ENCODE measurements at places on chromosomes 1 and 21.

GRCh38 chr21:36134803-36135390, at the start of gene CBR3:
CBR3 (plus strand) TSS chr21:36135079; CDS start chr21:36135193, 114 bp downstream.
- H3K36me3 ChIP-seq: no peaks in the 10 kb centered on the region
- H3K4me1 ChIP-seq: peaks cover 29% of the 10 kb centered on the region
- peak; percentile 69 for DNase-seq
- H3K27ac ChIP-seq: peak within 1 kb of the TSS; percentile 72
- peak within 1 kb of the TSS; percentile 84 for H3K4me3 ChIP-seq
- H3K27me3 ChIP-seq: no peaks in the 10 kb centered on the region

DNA sequence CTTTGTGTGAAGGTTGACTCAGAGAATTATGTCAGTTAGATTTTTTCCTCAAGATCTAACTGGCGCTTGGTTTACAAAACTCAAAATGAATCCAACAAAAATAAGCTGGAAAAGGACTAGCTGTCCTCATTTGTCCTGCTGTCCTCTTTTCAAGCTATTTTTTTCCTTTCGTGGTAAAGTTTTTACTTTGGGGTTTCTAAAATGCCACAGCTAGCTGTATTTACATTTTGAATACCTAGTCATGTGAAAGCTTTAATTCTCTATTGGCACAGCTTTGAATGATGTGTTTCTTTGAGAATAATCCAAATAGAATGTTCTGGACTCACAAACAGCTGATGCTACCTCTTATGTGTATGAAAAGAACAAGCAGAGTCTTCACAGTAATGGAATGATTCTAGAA, 673.6 kb upstream of the NR5A2 start:
- H3K27ac ChIP-seq: no peak overlapping the region
- no peaks in the 10 kb centered on the region for H3K4me1 ChIP-seq
- no peak for DNase-seq

DNA sequence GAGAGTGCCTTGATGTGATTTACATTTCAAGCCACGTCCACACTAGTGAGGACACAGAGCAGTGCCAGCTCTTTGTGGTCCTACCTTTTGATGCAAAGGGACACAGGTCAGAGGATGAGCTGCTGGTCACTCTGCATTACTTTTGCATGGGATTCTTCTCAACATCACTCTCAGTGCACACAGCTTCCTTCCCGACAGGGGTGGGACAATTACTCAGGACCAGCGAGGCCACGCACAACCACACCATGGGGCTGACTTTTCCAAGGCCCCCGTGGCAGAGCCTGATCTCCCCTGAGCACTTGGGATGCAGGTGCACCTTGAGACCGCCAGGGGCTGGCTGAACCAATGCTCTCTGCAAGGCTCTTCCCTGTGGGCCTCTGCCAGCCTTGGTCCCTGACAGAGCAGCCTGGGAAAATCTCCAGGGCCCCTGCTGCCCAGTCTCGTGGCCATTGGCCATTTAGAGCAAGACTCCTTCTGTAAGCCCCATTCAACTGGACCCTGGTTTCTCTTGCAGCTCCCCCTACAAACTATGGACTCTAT, 13.2 kb upstream of the PRAMEF12 start:
- H3K36me3 ChIP-seq: no peaks in the 10 kb centered on the region
- DNase-seq: no peak
- H3K4me1 ChIP-seq: no peaks in the 10 kb centered on the region
- peaks cover 10% of the 10 kb centered on the region for H3K27me3 ChIP-seq
- no peak overlapping the region for H3K27ac ChIP-seq

DNA sequence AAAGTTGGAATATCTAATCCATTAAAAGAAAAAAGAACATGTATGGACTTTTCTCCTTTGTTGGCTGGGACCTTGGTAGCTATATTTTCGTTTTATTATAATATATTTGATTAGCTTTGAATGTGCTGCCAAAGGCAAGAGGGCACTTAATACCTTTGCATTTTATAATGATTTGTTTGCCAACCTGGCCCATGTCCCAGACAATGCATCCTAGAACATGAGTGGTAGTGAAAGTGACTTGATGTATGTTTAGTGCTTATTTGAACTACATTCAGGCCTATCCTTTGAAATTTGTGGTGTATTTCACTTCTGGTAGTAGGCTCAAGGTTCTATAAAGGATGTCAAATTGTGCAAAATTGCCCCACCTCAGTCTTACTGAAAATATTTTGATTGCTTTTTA, 25.9 kb downstream of the CACHD1 start:
- no peak overlapping the region for H3K4me3 ChIP-seq
- H3K27ac ChIP-seq: no peak overlapping the region
- no peak for DNase-seq
- peaks cover 3% of the 10 kb centered on the region for H3K4me1 ChIP-seq

DNA sequence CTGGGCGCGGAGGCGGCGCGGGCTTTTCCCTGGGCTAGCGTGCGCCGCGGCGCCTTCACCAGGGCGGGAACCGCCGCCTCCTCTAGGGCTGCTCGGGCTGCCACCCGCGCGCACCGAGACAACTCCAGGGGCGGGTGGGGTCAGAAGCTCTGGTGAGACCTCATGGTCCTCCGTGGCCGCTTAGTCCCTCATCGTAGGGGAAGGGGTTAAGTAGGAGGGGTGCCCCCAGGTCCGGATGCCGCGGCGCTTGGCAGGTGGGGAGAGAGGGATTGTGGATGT, 559 bp downstream of the SERTAD4 start:
- peaks cover 10% of the 10 kb centered on the region for H3K4me1 ChIP-seq
- no peak overlapping the region for H3K27ac ChIP-seq
- H3K36me3 ChIP-seq: no peaks in the 10 kb centered on the region
- DNase-seq: no peak

DNA sequence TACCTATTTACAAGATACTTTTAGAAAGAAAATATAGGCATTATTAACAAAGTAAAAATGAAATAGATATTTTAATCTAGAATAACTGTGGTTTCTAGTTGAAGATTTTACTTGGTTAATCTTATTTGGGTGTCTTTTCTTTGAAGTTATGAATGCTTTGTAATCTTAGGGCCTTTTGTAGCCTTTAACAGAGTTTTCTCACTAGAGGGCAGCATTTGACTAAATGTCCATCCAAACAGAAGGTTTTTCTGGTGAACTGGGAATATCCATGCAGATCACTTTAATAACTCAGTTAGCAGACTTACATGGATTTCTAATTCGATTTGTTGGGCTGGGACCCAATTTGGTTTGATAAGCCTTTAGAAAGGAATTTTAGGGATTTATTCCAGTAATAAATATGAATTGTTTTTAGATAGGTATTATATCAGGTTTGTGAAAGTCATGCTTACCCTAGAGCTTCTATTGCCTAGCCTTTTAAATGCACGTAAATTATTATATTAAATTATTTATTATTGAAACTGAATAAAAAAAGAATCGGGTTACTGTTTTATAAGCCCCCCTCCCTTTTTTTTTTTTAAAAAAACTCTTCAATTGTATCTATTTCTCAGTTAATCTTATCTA, 119.7 kb downstream of the ZNF326 start:
- no peak overlapping the region for H3K4me3 ChIP-seq
- H3K4me1 ChIP-seq: no peaks in the 10 kb centered on the region
- H3K27ac ChIP-seq: no peak overlapping the region
- peaks cover 19% of the 10 kb centered on the region for H3K27me3 ChIP-seq
- no peaks in the 10 kb centered on the region for H3K36me3 ChIP-seq
